ENCODE measurements at places on chromosomes 2 and 18.

DNA sequence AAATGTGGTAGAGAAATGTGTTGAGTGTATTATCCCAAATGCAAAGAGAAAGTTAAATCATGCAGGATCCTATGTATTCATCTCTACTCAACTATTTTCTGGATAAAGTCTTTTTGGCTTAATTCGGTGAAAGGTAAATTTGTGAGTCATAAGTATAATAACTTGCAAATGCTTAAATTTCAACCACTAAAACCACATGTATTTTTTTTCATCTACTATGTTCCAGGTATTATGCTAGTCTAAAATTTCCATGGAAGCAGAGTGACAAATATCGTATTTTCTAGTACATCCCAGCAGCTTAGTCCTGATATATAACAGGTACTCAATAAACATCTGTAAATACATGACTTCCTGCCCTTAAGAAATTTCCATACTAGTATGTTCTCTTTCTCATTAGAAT, 6.2 kb downstream of the ALS2 start:
- no peak for DNase-seq

DNA sequence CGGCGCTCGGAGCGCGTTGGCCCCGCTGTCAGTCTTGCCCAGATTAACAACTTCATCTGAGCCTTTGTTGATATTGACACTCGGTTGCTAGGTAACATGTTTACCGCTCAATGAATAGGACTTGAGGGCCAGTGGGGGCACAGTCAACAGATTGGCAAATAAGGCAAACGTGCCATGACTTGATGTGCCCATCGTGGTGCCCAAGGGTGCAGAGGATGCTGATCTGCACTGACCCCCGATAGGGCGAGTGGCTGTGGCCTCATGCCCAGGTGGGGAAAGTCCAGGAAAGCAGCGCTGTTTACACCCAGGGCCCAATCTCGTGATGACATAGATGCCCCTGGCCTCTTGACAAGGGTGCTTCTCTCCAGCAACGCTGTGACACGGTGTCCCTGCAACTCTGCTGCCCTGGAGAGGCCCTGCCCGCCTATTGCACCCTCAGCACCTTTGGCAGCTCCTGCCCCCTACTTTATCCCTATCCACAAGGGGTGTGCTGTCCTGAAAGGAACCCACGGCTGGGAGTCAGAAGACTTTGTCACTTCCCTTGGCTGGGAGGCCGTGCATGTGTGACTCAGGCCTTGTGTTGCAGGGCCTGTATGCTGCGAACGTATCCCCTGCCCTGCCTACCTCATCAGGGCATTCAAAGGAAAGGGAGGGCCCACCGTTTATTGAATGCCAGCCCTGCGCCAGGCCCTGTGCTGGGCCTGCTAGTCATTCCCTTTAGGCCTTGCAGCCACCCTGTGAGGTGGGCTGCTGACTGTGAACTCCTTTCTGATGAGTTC, 158.0 kb downstream of the INHBB start:
- DNase-seq, result no peak

- no peak for DNase-seq
Measured at GRCh38 chr18:49959176-49959575, 145.8 kb upstream of the ACAA2 start.

DNA sequence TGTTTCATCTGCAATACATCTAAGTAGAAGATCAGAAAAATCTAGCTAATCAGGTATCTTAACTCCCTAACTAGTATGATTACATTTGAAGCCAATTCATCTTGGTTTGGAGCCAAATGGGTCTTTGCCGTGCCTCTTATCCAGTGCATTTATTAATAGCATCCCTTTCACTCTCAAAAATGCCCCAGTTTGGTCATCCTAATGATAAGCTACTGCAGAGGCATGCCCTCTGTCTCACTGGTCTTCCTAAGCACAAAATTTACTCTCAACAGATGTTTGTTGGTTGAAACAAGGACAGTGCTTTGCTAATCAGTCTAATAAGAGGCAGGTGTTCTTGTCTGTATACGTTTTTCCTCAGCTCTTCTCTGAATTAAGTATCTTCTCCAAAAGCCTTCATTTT, 403.2 kb downstream of the RAD51AP2 start:
- DNase-seq, result no peak

DNA sequence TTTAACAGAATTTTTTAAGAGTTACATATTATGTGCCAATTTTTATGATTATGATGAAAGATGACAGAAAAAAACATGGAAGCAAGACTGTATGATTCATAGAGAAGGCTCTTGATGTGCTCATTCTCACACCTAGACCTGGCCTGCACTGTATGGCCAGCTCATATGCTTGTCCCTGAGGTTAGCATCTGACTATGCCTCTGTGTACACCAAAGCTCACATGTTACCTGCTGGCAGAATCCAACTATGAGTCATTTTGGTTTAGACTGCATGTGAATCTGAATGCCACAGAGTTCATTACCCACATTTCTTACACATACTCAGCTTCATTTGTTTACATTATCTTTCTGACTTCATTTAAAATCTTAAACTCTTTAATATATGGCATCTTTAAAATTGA, 139.0 kb downstream of the DSC3 start:
- DNase-seq, result no peak

GRCh38 chr2:178592655-178593054, 112.4 kb downstream of the PLEKHA3 start:
- DNase-seq, result no peak

DNA sequence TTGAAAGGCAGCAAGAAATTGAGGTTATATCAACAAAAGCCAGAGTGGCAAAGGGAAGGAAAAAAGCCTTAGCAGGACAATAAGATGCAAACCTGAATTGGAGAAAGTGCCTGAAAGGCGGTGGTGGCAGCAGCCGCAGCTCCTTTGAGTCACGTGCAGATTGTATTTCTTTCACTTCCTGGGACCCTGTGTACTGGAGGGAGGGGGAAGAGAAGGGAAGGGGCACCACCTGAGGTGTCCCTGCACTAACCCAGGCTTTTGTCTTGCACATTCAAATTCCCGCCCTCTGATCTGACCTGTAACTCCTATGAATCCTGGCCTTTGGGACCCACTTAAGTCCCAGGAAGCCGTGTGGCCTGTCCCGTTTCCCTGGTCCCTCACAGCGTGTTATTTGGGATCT, 326.1 kb upstream of the SKOR2 start:
- no peak for DNase-seq

DNA sequence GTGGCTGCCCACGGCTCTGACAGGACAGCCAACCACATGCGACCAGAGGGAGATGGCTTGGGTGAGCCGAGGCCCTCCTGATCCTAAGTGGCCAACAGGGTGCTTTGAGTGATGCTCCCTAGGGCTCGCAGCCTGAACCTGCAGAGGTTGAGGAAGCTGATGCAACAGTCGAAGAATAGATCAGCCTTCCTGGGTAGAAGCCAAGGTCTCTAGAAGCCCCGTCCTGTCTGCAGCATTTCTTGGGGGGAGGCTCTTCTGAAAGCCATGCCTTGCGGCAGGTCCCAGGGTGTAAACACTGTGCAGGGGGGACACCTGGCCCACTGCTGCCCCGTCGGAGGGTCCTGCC, 136.4 kb downstream of the HDAC4 start:
- no peak for DNase-seq

- no peak for DNase-seq
Measured at GRCh38 chr2:156585457-156585856, 149.3 kb downstream of the GPD2 start.

GRCh38 chr18:59821983-59822382, 77.8 kb upstream of the PMAIP1 start:
- no peak for DNase-seq

DNA sequence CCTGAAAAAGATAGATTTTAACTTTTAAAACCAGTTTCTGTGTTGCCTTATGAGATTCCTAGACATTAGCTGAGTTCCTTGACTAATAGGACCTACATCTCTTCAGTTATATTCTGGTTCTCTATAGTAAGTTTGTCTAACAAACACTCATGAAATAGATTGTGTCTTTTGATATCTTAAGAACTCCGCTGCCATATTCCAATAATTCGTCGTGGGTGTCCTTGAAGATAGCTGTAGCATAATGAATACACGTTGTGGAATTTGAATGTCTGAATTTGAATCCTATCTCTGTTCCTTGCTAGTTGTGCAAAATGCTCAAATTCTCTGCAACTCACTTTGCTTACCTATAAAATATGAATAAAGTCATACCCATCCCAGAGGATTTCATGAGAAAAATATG, 176.8 kb upstream of the COL3A1 start:
- no peak for DNase-seq

GRCh38 chr2:185919155-185919554, 180.6 kb downstream of the FSIP2 start:
- no peak for DNase-seq

GRCh38 chr2:23624915-23625314, 239.9 kb downstream of the KLHL29 start:
- DNase-seq, result no peak

DNA sequence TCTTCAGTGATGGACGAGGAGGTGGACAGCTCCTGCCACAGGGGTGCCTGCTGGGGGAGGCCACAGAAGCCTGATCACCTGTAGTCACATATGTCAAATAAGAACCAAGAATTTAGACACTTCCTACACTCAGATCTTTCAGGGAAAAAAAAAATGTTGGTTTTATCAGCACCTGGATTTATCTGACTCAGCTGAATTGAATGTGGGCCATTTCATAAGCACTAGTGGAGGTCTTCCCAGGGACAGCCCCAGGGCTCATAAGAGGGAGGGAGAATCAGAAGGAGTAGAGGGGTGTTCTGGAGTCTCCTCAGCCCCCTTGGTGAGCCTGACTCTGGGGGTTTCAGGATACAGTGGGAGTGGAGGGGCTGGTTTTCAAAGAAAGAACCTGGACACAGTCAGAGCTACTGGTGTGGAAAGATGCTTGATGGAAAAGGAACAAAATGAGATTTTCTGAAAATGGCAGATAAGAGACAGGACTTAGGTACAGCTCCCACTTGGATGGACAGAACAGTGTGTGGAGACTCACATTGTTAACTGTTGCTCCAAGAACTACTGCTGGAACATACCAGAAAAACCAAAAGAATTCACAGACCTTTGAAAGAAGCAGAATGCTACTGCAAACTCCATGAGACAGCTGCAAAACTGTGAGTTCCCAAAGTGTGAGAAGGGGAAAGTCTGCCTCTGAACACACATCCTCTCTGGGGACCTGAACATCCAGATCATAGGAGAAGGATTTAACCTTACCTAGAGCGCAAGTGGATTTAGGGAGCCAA, 45.4 kb downstream of the LCT start:
- DNase-seq, result no peak

GRCh38 chr2:26401739-26402541, at the start of gene DRC1:
Gene DRC1, plus strand, starts transcription at chr2:26401920. Its CDS starts 70 bp downstream, at chr2:26401990.
- DNase-seq, result peak; percentile 37

- no peak for DNase-seq
Measured at GRCh38 chr2:64214281-64215115, 70.3 kb upstream of the PELI1 start.

- no peak for DNase-seq
Measured at GRCh38 chr18:63138436-63139340, 180.9 kb downstream of the BCL2 start.

DNA sequence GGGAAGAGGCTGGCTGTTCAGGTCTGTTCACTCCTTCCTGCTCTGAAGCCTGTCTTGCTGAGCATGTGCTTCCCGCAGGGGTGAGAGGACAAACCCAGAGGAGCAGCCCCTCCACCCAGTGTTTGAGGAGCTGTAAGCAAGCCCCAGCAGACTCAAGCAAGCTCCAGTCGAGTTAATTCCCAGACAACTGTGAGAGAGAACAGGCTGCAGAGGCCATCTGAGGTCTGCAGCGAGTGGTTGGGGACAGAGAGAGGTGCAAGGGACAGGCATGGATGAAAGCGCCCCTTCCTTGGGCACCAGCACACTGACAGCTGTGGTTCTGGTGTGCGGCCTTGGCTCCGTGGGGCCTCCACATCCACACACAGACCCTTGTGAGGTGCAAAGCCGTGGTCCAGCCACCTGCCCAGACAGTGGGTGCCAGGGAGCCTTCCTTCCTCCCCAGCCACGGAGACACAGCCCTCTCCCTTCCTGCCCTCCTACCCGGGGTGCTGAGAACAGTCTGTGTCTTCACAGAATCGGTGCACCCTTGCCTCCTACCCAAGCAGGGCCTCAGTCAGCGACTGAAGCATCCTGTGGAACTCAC, 36.2 kb downstream of the MAL start:
- DNase-seq, result no peak

GRCh38 chr18:23587220-23587642, 925 bp upstream of the NPC1 start:
- DNase-seq, result no peak

DNA sequence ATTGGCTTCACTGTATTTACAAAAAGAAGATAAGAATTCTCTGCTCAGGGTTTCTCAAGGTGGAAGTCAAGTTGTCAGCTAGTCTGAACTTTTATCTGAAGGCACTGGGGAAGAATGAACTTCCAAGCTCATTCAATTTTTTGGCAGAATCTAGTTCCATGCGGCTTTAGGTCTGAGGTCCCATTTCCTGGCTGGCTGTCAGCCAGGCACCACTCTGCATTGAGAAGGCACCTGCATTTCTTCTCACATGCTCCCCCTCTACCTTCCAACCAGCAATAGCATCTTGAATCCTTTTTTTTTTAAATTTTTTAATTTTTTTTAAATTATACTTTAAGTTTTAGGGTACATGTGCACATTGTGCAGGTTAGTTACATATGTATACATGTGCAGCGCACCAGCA, 46.2 kb upstream of the RPE start:
- DNase-seq, result no peak

- no peak for DNase-seq
Measured at GRCh38 chr2:19068206-19068605, 290.2 kb downstream of the OSR1 start.

GRCh38 chr2:133135035-133135654, 433.1 kb downstream of the NCKAP5 start:
- DNase-seq, result no peak

DNA sequence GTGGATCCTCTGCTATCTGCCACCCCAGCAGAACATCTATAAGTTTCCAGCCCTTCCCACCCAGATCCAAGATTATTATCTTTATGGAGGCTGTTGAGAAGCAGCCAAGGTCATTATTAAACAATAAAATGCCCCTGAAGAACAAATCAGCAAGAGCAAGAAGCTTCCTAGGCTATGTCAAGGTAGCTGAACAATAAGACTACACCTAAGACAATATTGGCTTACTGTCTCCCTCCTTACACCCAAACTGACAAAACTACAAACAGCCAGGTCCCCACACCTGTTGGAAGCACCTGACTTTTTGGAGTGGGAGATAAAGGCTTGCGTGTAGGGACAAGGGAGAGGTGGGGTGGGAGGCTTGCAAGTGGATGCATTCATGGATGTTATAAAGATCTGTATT, 128.5 kb downstream of the SPTBN1 start:
- DNase-seq, result no peak
